ENCODE measurements at places on chromosomes 1 and 21.

- DNase-seq, result no peak
Measured at GRCh38 chr1:10585242-10585641, 110.5 kb downstream of the PEX14 start.

DNA sequence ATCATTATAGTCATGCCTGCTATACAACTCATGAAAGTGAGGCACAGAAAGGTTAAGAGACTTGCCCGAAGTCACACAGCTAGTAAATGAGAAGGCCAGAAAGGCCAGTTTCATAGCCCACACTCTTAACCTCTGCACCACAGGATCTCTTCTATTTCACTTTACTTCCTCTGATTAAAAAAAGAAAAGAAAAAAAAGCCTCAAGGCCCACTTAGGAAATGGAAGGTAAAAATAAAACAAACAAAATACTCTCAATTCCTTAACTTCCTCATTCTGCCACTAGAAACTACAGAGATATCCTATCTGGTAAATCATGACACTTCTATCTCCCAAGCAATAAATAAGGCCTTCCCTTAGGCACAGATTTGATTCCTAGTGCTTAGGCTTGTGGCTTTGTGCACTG, 7.6 kb upstream of the ENAH start:
- no peak for DNase-seq

DNA sequence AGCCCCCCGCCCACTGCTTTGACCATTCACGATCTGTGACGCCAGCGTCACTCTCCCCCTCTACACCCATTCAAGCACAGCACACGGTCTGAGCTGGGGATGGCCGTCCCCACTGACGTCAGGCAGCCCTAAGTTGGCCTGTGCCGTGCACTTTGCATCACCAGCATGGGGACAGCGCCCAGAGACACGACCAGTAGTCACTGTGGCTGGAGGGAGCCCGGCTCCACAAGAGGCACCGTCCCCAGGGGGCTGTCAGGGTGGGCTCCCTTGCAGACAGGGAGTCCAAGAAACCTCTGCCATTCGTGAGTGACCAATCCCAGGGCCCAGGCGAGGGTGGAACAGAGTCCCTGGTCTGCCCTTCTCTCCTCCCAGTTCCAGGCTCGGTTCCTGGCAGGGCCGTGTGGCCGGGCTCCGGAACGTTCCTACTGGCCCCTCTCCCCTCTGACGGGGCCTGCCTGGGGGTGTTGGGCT, 2.3 kb downstream of the KRTAP10-8 start:
- DNase-seq, result no peak

GRCh38 chr1:26949266-26949925, 10.9 kb downstream of the KDF1 start:
- no peak for DNase-seq

DNA sequence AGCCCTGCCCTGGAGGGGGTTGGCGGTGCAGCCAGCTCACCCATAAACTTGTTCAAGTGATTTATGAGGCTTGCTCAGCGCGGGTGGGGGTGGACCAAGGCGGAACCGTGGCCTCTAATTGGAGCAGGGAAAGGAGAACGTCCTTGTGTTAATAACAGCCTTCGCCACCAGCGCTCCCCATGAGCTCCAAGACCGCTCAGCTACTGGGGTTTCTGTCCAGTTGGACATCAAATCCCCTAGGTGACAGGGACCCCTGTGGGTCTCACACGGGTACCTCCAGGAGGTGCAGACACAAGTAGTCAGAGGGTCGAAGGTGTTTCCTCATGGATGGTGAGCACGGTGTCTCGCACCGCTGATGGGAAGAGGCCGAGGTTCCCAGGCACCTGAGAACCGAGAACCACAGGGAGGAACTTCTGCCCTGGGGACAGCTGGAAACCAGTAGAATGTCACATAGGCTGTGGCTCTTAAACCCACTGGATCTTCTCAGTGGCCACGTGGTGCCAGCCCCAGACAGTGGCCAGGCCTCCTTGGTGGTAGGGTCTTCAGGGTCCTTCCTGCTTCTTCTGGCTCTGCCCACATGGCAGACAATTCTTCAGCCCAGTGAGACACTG, 3.7 kb upstream of the ACTRT2 start:
- no peak for DNase-seq

DNA sequence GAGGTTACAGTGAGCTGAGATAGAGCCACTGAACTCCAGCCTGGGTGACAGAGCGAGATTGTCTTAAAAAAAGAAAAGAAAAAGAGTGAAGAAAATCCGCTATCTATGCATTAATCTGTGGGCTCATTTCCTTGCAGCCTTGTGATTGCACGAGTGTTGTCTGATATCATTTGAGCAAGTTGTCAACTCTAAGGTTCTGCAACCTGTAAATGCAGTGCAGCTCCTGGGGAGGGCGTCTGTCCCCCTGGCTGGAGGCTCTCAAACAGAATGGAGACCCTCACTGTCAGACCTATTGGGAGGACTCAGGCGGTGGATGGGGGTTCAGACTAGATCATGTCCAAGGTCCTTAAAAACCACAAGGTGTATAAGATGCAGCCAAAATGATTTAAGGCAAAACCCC, 6.2 kb downstream of the CORT start:
- no peak for DNase-seq

GRCh38 chr1:200245473-200245872, 164.4 kb downstream of the ZNF281 start:
- DNase-seq, result no peak

DNA sequence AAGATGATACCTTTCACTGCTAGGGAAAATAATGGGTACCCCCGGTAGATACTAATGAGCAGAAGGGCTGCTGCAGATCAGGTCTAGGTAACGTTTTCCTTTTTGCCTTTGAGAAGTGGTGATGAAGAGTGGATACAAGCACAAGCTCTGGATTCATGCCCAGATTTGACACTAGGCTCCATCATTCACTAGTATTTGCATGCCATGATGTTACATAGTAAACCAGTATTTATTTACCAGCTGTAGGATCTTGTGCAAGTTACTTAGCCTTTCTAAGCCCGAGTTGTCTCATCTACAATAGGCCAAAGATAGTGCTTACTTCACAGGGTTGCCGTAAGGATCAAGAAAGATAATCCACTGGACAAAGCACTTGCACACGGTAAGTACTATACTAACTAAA, 14.2 kb downstream of the PTPN14 start:
- no peak for DNase-seq

DNA sequence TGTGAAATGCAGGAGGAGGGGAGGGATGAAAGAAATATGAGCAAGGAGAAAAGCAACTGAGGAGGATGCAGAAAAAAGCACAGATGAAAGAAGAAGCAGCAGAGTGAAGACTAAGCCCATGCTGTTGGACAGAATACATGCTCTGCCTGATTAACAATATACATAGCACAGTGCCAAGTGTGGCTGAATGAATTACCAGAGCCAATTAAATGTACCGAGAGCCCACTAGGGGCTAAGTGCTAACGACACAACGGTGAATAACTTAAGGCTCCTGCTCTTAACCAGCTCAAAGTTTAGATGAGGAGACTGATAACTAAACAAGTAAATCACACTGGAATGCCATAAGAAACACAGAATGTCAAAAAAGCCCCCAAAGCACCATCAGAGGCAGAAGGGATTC, 15.6 kb downstream of the CADM3 start:
- DNase-seq, result no peak

DNA sequence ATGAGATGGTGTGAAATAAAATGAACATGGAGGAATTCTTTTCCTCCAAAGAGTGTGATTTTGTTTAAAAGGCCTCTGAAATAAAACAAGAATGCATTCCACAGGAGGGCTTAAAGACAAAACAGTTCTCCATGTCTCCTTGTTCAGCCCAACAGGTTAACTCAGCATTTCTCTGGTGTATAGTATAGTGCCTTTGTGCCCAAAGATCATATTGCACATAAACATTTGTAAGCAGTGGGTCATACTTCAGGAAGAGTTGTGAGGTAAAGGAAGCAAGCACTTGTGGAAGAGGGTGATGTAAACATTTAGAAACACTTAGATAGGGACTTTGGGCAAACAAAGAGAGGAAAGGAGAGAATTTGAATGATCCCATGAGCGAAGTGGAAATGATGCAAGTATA, 433.9 kb downstream of the SIPA1L2 start:
- DNase-seq, result no peak

DNA sequence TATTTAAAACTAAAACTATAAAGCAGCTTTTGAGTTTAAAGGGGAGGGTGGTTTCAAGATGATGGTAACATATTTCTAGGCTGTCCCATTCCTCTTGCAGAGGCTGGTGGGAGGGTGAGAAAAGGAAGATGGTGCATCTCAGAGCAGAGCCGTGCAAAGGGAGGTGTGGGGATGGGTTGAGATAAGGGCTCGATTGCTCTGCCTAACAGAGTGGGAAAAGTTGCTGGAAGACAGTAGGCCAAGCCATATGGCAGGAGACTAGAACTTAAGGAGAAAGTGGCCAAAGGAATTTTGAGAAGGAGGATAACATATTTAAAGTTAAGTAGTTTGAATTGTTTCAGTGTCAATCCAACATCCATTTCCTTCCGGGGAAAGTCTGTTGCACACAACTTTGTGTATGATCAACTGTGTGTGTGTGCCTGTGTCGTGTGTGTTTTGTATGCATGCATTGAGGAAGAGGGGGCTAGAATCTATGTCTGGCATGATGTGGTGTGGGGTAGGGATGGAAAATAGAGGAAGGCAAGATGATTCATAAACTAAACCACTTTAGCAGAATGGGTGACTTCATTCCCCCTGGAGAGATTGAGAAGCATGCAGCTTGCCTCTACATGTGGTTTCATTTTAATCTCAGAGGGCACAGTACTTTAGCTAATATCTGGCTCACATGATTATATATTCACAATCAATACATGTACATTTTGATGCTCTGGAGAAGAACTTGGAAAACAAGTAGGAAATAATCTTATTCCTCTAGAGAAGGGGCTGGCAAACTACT, 145.0 kb upstream of the DNAH14 start:
- no peak for DNase-seq

DNA sequence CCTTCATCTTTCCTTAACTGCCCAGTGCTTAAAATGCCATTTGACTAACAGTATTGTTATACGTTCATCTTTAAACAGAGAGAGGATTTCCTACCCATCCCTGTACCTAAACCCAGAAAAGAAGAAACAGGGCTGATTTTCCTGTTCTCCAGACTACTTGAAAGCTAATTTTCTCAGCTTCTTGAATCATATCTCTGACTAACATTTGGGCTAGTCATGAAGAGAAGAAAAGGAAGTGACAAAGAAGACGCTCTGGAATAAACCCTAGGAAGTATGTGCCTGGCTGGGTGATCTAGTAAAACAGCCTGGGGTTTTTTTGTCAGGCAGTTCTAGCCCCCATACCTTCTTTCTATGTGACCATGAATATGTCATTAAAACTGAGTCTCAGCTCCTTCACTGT, 44.8 kb upstream of the SGIP1 start:
- no peak for DNase-seq

DNA sequence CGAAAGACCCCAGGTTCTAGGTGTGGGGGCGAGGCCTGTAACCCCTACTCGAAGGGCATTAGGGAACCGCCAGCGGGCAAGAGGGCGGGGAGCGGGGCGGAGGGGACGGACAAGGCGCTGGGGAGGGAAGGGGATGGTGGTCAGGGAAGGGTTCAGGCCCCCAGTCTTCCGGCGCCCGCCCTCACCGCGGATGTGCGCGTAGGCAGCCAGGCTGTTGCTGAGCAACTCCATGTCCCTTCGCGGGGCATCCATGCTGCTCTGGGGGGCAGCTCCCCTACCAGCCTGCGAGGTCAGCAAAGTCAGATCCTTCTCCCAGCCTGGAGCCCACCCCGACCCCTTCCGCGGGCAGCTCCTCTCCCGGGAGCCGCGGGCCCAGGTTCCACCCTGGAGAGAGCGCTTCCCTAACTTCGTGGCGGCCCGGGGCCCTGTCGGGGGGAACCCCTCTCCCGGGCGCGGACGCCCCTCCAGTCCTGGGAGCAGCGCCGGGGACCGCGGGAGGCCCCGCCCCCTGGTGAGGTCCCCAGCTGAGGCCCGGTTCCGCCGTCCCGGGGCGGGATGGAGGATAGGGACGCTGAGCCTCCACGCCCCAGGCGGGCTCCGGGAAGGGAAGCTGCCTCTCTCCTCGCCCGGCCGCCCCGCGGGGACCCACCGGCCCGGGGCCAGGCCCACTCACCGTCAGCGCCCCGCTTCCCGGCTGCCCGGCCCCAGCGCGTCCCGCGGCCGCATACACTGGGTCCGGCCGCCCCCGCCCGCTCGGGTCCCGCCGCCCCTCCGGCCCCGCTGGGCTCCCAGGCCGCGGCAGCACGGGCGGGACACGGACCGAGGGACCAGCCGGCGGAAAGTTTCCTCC, 434 bp downstream of the EVA1B start:
- peak; percentile 21 for DNase-seq

GRCh38 chr1:26541431-26541815, 11.9 kb downstream of the RPS6KA1 start:
- DNase-seq, result no peak

DNA sequence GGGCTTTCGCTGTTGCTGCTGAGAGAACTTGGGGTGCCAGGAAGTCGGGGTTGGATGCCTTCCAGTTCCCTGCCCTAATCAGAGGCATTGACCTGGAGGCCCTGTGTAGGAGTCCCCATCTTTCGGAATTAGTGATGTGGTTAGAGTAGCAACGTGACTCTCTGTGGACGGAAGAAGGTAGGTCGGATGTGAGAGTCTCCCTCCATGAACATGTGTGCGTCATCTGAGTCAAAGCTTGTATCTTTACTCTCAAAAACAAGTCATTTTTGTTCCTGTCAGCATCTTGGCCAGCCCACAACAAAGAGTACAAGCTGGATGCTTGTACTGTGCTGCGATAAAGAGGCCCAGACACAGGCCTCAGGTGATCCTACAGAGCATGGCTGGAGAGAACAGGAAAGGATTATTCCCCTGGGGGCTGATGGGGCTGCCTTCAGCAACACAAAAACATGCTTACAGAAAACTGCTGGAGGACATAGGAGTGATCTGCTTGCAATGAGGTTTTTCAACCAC, 31.0 kb upstream of the IL10 start:
- DNase-seq, result peak; percentile 59
